ENCODE measurements at places on chromosomes 12 and 14.

- DNase-seq, result no peak
These were observed 27.6 kb downstream of the KITLG start for GRCh38 chr12:88552610-88553079.

DNA sequence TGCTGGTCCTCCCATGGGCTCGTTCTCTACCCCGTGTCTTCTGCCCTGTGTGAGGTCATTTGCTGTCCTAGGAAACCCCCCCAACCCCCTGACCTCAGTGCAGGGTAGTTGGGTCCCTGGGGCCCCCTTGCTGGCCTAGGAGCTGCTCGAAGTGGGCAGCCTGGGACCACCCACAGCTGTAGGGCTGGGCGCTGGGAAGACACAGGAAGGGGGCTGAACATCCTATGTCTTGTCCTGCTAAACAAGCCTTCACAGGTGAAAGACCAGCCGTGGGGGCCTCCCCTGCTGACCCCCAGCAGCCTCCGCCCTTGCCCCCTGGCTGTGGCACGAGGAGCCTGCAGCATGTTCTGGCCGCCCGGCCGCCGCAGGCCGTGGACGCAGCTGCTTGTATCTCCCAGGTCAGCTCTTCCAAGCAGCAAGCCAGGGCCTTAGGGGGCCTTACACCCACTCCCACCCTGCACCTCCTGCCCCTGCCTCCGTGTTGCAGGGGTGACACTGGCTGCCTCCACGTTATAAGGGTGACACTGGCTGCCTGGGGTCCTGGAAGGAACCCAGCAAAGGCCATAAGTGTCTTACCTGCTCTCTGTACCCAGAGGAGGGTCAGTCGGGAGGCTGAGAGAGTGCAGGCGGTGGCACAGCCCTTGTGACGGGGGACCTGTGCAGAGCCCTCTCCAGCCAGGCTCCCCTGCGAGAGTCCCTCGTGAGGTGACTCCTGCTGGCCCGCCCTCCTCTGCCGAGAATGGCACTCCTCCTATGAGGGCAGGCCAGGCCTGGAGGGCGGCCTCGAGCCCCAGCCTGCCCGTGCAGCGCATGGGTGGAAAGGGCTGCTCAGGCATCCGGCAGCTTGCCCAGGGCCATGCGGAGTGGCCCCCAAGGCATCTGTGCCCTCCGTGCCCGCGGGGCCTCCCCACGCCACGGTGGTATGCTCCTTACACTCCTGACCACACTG, 11.5 kb upstream of the TEX22 start:
- no peak for DNase-seq

- no peak for DNase-seq
These were observed 205.3 kb upstream of the PRICKLE1 start for GRCh38 chr12:42794806-42795205.

DNA sequence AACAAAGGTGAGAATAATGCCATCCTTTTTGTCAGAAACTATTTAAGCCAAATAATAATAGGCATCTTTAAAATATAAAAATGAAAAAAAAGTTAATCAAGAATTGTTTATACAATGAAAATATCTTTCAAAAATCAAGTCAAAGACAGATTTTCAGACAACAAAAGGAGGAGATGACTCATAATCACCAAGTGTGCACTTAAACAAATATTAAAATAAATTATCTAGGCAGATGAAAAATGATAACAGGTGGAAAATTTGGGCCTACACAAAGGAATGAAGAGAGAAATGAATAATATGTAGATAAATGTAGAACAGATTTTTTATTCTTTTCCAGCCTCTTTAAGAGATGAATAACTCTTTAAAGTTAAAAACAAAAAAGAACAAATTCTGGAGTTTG, 250.0 kb upstream of the PLEKHG7 start:
- no peak for DNase-seq

- DNase-seq, result no peak
These were observed 13.1 kb downstream of the LDHB start for GRCh38 chr12:21644516-21644915.

DNA sequence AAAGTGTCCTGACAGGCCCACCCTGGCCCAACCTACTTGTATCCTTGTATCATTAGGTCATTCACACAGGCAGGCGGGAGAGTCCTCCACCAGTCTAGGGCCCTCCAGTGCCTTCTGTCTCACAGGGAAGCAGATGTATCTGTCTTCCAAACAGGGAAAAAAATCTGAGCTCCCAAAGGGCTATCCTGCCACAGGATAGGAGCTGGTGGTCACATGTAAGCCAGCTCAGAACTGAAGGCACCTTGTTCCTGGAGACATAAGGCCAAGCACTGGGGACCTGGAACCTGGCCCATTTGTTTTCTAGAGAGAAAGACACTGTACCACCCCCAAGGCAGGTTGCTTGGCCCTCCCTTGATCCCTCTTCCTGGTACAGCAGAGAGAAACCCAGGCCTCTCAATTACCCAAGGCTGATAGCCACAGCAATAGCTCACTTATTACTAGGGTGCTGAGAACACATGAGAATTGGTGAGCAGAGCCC, 19.4 kb upstream of the PLEKHH1 start:
- DNase-seq, result no peak

GRCh38 chr12:65510584-65511050, 232.1 kb downstream of the MSRB3 start:
- DNase-seq, result no peak

GRCh38 chr12:32541754-32542374, 137.2 kb upstream of the DNM1L start:
- no peak for DNase-seq

DNA sequence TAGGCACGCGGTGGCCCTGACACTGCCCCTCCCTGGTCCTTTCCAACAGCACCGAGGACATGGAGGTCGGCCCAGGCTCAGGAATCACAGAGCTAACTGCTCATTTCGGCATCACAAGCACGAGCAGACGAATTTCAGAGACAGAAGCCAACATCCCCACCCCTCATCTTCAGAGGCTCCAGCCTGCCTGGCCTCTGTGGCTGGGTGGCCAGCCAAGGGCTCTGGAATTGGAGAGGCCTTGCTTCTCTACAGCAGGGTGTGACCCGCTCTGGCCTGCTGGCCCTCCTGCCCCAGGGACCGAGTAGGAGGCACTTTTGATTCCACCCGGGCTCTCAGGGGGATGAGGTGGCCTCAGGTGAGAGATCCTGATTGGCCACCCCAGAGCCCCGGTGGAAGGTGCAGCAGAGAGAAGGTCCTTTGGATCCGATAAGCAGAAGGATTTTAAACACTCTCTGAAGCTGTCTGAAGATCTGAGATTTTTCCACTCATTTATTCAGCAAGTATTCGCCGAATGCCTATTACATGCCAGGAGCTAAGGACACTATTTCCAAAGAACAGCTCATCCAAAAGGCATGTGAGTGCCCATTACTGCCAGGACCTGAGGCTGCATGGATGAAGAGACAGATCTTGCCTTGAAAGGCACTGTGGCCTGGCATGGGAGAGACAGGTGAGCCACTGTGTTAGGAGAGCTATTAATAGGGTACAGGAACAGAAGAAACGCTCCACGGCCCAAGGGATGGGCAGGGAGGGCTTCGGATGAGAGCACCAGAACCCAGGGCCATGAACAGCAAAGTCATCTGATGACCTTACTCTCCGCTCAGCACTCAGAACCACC, 10.2 kb downstream of the BAG5 start:
- no peak for DNase-seq

DNA sequence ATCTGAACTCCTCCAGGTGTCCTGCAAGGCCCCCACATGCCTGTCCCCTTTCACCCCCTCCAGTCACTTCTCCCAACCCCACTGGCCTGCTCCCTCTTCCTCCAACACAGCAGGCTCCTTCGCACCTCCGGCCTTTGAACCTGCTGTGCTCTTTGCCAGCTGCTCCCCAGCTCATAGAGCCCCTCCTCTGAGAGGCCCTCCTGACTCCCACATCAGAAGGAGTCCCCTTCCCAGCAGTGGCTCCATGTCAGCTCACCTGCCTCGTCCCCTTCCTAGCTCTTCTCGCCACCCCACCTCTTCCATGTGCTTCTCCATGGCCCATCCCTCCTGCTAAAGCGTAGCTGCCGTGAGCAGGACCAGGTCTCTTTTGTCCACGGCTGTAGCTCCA, 22.1 kb downstream of the SCARB1 start:
- DNase-seq, result no peak

GRCh38 chr14:104992501-104992900, 6.9 kb downstream of the CLBA1 start:
- DNase-seq, result no peak

- no peak for DNase-seq
These were observed 9.8 kb upstream of the KCNA5 start for GRCh38 chr12:5033883-5034282.

DNA sequence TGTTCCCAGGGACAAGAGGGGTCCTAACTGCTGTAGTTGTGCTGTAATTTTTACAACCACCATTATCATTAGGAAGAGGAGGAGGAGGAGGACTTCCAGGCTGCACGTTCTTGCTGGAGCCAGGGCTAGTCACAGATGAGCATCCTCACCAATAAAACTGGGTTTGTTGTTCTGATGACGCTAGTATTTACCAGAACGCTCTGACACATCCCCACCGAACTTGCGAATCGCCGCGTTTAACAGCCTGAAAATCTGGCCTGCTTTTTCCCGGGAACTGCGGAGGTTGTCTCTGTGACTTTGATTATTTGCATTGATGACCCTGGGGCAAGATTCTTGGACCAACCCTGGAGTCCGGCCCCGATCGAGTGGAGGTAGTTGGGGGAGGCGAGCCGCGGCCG, 10.2 kb downstream of the TBX5 start:
- DNase-seq, result no peak

- no peak for DNase-seq
These were observed 685 bp upstream of the CDH24 start for GRCh38 chr14:23057757-23058653.

Data from NCI-H748 treated with DMSO at 0.1 percent for 48 hours (cell line).